ENCODE measurements at places on chromosomes 2 and 18.

DNA sequence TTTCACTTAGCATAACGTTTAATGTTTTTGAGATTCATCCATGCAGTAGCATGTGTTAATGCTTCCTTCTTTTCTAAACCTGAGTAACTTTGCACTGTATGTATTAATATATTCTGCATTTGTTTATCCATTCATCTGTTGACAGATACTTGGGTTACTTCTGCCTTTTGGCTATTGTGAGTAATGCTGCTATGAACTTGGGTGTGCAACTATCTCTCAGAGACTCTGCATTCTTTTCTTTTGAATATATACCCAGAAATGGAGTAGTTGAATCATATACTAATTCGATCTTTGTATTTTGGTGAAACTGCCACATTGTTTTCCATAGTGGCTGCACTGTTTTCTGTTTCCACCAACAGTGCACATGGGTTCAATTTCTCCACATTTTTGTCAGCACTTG, 128.3 kb downstream of the SH3BP4 start:
- DNase-seq = no peak

DNA sequence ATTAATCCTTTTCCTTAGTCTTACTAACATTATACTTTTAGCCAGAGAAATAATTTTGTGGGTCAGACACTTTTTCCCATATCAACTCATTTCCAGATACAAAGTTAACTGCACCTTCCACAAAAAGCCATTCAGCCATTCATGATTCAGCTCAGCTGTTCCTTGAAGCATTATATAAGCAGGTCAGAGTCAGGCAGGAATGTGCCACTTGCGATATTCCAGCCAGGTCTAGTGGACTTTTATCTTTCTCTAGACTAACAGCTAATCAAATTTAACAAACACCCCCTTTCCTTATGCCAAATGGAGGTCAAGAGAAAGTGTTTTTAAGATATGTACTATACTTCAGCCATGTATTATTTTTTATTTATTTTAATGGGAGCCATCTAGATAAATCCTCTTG, 75.6 kb upstream of the EPB41L3 start:
- DNase-seq = no peak

DNA sequence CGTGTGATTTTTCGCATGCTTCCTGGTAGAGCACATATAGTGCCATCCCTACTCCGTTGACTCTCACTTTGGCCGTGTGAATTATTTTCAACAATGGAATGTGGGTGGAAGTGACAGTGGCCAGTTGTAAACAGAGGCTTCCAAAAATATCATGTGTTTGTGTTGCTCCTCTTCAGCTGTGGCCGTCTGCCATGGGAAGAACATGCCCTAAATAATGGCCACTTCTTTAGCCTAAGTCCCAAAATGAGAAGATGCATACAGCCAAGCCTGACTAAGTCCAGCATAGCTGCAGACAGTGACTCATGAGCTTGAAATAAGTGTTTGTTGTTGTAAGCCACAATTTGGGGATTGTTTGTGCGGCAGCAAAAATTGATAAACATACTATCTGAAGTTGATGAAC, 8.9 kb upstream of the GALNT1 start:
- no peak for DNase-seq

DNA sequence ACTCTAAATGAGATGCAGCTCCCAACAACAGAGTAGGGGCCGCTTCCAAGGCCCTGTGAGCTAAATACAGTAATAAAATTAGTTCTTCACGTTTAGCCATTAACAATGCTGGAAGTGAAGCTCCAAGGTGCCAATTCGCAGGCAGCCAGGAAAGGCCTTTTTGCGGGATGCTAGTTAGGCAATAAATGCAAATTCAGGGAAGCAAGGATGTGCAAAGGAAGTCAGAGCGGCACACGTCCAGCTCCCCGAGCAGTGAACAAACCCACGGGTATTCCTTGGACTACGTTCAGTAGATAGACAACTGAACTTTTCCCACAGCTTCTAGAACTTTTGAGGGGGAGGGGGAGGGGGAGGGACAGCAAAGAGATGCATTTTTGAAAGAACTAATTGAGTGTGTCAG, 6.9 kb downstream of the ZNF516 start:
- DNase-seq = no peak

DNA sequence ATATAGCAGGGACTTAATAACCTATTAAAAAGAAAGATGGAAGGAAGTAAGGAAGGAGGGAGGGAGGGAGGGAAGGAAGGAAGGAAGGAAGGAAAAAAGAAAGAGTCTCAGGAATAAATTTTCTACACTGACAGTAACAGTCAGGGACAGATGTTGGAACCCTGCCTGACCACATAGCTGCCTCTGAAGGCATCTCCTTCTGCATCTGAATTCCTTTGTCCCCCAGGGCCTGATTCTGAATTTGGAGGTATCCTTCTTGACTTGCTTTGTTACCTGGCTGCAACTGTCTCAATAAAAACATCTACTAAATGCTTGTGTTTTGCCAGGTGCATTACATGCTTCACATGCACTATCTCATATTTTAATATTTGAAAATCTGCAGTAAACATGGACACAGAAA, 17.4 kb upstream of the LRATD1 start:
- DNase-seq = no peak

DNA sequence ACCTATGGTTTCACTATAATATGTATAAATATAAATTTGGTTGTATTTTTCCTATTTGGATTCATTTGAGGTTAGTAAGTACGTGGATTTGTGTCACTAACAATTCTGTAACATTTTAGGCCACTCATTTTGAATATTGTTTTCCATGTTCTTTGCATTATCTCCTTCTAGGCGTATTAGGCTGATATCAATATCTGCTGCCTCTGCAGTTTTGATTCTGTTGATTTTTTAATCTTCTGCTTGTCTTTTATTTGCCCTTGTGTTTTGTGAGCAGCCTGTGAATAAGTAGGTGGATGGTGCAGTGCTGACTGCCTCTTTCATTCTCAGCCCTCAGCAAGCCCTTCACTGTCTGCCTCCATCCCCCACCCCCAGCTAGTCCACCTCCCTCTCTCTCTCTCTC, 165.7 kb upstream of the BCL2L11 start:
- no peak for DNase-seq

GRCh38 chr2:206701952-206702605, 16.1 kb downstream of the DYTN start:
- DNase-seq = no peak

- DNase-seq = no peak
These were observed 47.9 kb downstream of the RIT2 start for GRCh38 chr18:43067570-43067969.

GRCh38 chr2:103818176-103818575, 1035.7 kb upstream of the POU3F3 start:
- no peak for DNase-seq

GRCh38 chr2:235780401-235780800, 286.6 kb downstream of the AGAP1 start:
- no peak for DNase-seq

- no peak for DNase-seq
These were observed 131.4 kb downstream of the CDH20 start for GRCh38 chr18:61464551-61465142.

- DNase-seq = peak; percentile 58
These were observed 3.1 kb downstream of the KDSR start for GRCh38 chr18:63363951-63364350.

- peak; percentile 40 for DNase-seq
These were observed 64.3 kb downstream of the BABAM2 start for GRCh38 chr2:27954771-27955383.

DNA sequence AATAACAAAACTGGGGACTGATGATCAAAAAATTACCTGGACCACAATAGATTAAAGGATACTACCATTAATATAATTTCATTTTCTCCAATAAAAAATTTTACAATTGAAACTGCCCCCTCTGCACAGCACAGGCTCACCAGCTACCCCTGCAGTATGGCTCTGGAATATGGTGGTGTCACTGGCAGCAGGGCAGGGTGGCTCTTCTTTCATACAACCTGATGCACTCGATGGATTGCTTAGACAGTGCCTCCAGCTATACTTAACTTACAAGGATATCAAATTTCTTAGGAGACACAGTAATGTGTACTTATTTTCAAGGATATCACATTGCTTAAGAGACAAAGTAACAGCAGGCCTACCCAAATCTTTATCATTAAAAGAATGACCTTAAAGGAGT, 124.0 kb downstream of the PRELID3A start:
- no peak for DNase-seq

DNA sequence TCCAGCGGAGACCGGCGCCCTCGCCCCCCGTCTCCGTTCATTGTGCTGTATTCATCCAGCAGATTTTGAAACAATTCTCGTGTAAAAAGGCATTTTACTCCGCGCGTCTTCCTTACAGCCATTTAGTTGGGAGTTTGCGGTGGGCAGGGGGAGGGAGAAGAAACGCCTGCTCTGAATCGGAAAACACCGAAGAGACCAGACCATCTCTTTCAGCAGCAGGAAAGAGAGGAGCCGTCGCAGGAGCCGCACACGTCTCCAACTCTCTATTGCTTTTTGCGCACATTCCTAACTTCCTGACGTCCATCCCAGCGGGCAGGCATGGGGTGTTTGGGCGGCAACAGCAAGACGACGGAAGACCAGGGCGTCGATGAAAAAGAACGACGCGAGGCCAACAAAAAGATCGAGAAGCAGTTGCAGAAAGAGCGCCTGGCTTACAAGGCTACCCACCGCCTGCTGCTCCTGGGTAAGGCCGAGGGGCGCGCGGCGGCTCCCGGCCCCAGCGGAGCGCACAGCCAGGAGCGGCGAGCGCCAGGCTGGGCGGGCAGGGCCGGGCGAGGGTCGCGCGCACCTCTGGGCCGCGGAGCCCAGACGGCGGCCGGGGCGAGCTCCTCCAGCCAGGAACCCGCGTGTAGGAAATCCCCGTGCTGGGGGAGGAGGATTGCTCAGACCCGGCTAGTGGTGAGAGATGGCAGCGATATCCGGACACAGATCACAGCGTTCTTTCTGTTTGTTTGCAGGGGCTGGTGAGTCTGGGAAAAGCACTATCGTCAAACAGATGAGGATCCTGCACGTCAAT, 63.2 kb downstream of the GNAL start:
- DNase-seq = no peak

- DNase-seq = no peak
These were observed 37.0 kb downstream of the SMAD7 start for GRCh38 chr18:48913775-48914174.

- DNase-seq = no peak
These were observed 49.2 kb upstream of the NAB1 start for GRCh38 chr2:190599546-190600220.

DNA sequence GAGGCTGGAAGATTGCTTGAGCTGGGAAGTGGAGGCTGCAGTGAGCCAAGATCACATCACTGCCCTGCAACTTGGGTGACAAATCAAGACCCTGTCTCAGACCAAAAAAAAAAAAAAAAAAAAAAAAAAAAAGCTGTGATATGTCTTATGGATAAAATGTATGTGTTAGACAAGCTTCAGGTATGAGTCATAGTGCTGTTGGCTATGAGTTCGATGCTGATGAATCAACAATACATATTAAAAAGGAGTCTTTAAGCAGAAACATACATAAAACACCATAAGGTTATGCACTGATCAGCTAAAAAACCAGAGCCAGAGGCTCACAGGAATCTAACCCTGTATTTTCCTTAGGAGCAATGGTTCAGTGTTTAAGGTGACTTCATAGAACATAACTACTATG, 332.3 kb downstream of the NCKAP5 start:
- DNase-seq = no peak

DNA sequence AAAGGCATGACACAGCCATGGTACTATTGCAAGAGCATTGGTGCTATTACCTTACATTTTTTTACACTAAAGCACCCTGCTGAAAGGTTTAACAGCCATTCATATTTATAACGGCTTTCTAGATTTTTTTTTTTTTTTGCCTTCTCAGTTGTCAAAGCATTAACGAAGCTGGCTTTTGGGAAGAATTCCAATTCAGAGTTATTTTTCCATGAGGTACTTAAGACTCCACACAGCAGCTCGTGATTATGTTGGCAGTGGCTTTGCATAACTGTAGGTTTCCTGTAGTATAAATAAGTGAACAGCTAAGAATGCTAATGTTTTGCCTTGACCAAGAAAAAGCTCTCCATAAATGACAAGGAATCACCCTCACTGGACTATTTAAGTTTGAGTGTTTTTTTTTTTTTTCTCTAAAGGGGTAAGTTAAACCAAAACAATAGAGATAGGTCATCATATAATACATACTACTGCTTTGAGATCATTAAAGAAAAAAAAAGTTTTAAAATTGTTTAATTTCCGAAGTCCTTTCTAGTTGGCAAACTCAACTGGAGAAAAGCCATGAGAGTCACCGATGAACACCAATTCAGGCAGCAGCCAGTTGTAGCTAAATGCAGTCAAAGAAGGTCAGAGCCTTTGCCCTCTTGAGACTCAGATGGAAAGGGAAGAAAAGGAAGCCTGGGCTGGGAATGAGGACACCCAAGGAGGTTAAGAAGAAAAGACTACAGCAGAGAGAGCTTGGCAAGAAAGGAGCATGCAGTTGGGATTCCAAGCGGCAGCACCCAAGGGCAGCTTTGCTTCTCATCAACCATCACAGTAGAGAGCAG, 187.4 kb upstream of the NCKAP5 start:
- no peak for DNase-seq

- no peak for DNase-seq
These were observed 289.0 kb downstream of the ALPK2 start for GRCh38 chr18:58339890-58340289.

- DNase-seq = no peak
These were observed 28.1 kb downstream of the FOSL2 start for GRCh38 chr2:28420722-28421121.

GRCh38 chr2:128612628-128613027, 294.0 kb upstream of the HS6ST1 start:
- DNase-seq = no peak

- DNase-seq = no peak
These were observed 64.0 kb upstream of the REG3A start for GRCh38 chr2:79223539-79223938.

- no peak for DNase-seq
These were observed 50.5 kb upstream of the TXNDC2 start for GRCh38 chr18:9835113-9835755.

- no peak for DNase-seq
These were observed 54.8 kb downstream of the ZNF407 start for GRCh38 chr18:74652392-74652988.
